Fibroblast of the conjunctiva (primary cell): ENCODE measurements at places on chromosomes 11 and 22.

GRCh38 chr11:106304274-106304673, 226.8 kb downstream of the AASDHPPT start:
- DNase-seq = no peak

DNA sequence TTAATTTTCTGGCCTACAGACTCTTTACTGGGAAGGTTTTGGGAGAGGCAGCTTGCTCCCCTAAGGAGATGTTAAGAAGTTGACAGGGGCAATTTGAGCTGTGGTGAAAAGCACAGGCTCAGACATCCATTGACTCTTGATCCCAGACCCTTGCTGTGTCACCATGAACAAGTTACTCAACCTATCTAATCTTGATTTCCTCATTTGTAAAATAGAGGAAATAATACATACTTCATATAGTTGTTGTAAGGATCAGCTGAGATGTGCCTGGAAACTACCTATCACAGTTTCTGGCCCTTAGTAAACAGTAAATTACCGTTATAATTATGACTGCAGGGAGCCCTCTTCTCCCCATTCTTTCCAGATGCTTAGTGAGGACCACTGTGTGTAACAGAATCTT, 16.6 kb upstream of the SCGB1D4 start:
- no peak for DNase-seq

GRCh38 chr11:87301785-87302540, 264.2 kb downstream of the TMEM135 start:
- no peak for DNase-seq

DNA sequence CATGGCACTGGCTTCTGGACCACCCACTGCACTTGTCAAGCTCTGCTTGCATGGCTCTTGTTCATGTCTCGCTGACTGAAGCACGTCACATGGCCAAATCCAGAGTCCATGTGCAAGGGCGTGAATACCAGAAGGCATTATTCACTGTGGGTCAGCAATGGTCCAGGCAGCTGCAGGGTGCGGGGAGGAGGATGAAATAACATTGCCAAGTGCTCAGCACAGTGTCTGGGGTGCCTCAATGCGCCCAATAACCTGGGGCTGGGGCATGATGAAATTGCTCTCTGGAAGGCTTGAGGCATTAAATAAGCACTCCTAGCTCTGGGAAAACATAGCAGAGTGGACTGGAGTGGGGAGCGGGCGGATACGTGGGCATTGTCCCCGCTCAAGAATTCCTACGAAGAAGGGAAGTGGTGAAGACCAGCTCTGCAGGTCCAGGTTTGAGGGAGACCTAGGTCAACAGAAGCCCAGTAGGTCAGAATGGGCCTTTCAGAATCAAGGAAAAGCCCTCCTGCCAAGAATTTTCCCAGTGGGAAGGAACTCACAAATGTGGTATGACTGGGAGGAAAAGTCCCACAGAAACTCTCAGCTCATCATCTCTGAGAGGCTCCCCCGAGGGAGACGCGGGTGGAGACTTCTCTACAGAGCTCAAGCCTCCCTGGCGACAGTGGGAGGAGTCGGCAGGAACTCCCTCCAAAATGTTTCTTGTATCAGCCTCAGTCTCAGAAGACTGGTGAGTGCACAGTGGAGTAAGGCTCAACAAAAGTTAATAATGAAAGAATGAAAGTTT, 15.3 kb upstream of the ACCSL start:
- DNase-seq = no peak

DNA sequence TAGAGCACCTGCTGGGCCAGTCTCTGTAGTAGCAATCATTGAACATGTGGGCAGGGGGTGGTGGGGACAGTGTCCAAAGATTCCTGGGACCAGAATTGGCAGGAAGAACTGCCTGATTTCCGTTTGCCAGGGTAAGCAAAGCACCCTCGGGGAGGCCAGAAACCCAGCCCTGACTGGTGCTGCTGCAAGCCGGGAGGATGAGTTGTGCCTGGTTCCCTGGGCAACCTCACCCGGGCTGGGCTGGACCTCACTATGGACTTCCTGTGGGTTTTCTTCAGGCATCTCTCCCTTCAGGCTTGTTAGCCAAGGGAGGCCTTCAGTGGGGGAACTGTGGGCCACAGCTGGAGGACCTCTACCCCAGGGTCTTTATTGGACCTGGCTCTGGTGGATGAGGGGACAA, 8.0 kb upstream of the POU2F3 start:
- DNase-seq = no peak

GRCh38 chr22:24731761-24732160, 42.8 kb downstream of the PIWIL3 start:
- no peak for DNase-seq

DNA sequence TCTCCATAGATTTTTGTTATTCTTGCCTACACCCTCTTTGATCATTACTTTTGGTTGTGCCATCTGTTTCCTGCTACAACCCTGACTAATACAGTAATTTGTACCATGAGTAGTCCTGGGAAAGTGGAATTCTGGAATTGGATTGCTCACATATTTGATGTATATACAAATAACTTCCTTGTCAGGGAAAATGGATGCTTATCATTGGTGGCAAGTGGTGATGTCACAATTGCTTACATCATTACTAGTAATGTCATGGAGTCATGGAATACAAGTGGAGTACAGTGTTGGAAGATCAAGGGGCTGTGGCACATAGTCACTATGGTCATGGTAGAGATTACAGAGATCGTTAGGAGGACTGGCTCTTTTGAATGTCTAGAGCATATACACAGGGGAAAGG, 24.4 kb downstream of the AASDHPPT start:
- no peak for DNase-seq

- DNase-seq = no peak
Observed at GRCh38 chr11:44333271-44334218, 23.6 kb upstream of the ALX4 start.
